ENCODE measurements at places on chromosomes 6 and 20.

GRCh38 chr6:99575544-99576227, 7.2 kb upstream of the CCNC start:
- DNase-seq: no peak

GRCh38 chr6:11586117-11586516, 48.6 kb downstream of the TMEM170B start:
- no peak for DNase-seq

DNA sequence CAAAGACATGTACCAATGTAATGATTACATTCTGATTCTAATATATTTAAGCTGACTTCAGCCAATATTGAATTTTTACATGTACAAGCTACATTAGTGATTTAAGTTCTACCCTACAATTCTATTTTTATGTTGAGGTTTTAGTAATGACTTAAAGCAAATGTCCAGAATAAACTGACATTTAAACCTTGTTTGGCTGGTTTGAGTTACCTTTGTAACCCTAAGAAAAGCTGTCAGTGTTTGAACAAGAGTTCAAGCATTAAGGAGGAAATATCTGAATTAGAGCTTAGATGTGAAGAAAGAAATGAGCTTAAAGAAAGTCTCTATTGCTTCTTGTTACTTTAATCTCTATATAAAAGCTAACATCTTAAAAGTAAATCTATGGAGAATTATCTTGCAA, 710.6 kb upstream of the EPHA7 start:
- DNase-seq: no peak

DNA sequence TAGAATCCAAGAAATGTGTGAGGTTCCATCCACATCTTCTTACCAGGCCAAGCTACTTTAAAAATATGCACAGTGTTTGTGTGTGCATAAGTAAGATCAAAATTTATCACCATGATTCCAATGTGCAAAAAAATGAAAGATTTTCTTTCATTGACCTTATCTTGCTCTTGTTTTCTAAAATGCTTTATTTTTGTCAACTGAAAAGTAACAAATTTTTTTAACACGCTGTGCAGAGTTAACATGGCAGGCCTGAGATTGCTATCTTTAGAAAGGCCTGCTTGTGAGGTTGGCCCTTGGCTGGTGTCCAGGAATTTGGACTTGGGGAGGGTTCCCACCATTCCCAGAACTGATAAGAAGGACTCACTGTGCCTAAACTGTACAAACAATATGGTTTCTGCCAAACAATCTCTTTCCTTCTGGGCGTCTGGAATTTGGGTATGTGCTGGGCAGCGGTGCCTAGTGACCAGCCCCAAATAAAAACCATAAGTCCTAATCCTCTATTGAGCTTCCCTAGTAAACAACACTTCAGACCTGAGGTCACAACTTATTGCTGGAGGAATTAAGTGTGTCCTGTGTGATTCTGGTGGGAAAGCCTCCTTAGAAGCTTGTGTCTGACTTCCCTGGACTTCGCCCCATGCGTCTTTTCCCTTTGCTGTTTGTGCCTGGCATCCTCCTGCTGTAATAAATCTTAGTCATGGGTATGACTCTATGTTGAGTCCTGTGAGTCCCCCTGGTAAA, 19.8 kb upstream of the MYLIP start:
- DNase-seq: peak; percentile 25

DNA sequence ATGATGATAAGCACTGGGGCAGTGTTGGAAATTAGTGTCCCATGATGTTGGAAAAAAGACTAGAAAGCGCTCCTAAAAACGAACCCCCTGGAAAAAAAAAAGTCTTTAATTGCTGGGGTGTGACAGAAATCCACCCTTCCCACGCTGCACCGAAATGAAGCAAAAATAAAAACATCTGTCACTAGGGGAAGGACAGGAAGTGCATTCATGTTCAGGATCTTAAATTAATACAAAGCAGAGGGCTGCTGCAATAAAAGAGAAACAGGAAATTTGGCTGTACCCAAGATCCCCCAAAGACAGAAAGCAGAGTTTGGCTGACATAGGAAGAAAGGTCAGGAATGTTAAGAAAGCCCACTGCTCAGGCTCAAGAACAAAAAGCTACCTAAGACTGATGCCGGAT, 333.9 kb downstream of the TBC1D32 start:
- DNase-seq: no peak

DNA sequence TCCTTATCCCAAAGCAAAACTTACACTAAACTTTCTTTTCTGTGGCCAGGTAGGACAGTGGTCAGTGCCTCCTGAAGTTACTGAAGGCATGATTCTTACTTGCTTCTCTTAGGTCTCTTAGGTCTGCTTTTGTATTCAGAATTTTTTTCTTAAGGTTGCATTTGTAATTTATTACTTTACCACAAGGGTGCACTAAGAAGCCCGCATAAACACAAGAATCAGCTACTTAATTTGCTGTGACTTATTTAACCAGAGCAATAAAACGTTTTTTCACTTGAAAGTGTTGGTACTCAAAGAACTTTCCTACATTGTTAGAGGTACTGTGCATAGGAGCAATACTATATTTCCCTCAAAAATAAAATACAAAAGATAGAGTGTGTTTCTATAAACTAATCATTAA, 75.4 kb upstream of the LAMA2 start:
- no peak for DNase-seq

DNA sequence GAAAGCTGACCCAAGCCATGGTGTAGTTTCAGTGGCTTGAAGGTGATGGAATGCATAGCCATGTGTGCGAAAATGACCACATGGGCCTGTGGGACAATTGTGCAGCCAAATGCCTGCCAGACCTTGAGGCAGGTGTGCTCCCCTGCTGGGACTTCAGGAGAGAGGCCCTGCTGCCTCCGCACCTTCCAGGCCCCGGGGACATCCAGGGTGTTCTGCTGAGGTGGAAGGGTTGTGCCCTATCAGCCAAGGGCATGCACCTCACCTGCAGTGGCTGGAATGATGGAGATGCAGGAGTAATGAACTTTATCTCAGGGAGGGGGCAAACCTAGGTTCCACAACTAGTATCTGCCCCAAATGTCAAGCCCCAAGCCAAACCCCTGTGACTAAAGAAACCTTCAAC, 44.0 kb downstream of the PRND start:
- DNase-seq: no peak

- DNase-seq: no peak
Measured at GRCh38 chr20:13898012-13898612, 92.3 kb downstream of the SEL1L2 start.

GRCh38 chr6:30727920-30728553, 7.9 kb downstream of the TUBB start:
- no peak for DNase-seq

- DNase-seq: no peak
Measured at GRCh38 chr20:25453035-25453810, 45.8 kb downstream of the GINS1 start.

GRCh38 chr6:89963391-89963790, 69.1 kb downstream of the GJA10 start:
- no peak for DNase-seq

DNA sequence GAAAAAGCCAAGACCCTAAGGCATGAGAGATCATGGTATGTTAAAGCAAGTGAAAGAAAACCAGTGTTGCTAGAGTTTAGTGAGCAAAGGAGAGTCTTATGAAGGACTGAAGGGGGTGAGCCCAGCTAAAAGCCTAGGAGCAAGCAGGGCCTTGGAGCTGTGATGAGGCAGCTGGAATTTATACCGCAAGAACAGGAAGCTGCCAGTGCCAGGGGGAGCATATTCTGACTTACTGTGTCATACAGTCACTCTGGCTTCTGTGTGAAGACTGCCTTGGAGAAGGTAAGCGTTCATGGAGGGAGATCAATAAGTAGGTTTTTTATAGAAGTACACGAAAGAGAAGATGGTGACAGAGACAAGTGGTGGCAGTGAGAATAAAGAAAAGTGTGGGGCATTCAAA, 308.9 kb upstream of the THEMIS start:
- DNase-seq: no peak

GRCh38 chr6:143457563-143458359, 7.2 kb downstream of the PEX3 start:
- DNase-seq: no peak

- DNase-seq: no peak
Measured at GRCh38 chr20:14518648-14519047, 181.2 kb upstream of the FLRT3 start.

DNA sequence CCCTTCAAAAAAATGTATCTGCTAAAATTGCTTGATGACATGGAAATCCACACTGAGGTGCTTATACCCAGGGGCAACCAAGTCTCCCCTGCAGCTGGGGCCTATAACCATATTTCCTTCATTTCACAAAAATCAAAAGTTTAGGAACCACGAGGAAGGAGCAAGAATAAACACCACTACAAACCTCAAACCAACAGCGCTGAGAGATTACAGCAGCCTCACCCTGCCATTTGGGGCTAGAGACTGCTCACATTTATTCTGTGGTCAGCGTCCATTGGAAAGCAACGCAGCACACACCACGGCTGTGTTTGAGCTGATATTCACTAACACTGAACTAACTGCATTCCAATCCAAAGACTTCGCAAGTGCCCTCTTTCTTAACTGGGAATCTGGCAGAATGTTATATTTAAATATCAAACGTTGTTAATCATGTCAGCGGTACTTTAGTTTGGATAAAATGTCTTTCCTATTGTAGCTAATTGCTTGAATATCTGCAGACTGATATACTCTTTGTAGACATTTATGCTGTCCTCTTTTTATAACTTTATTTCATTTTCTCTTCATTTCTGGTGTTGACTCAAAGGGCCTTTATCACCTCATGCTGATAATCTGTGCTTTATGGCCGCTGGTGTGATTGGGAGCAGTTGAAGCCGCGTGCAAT, 94.6 kb downstream of the FOXA2 start:
- DNase-seq: no peak

GRCh38 chr20:60249436-60249835, 291.2 kb downstream of the CDH26 start:
- DNase-seq: no peak

DNA sequence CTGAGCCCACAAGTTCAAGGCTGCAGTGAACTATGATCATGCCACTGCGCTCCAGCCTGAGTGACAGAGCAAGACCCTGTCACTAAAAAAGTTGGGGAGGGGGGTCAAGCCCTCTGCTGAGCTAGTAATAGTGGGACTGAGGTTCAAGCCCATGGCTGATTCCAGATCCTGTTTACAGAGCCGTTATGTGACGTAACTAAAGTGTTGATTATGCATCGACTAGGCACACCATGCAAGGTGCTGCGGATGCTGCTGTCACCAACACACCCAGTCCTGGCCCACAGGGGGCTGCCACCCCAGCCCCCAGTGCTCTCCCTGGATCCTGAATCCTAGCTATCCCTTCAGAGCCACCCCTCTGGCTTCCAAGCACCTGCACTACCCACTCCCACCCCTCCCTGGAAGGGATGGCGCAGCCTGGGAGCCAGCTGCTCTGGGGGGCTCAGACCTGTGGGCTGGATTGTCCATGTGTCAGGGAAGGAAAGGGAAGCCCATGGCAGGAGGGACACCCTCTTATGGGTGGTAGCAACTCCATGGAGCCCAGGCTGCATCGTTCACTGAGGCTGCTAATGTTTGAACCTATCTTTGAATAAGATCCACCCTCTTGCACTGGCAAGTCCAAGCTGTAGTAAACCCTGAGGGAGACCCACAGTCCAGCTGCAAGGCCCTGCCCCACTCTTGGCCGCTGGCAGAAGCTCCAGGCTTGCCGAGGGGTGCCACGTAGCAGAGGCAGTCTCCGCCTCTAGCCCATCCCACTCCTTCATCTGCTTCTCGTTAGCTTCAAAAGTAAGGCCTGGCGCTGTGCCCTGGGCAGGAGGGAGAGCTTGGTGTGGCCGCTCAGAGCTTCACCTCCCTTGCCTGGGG, 95.0 kb downstream of the SNX5 start:
- DNase-seq: peak; percentile 59

DNA sequence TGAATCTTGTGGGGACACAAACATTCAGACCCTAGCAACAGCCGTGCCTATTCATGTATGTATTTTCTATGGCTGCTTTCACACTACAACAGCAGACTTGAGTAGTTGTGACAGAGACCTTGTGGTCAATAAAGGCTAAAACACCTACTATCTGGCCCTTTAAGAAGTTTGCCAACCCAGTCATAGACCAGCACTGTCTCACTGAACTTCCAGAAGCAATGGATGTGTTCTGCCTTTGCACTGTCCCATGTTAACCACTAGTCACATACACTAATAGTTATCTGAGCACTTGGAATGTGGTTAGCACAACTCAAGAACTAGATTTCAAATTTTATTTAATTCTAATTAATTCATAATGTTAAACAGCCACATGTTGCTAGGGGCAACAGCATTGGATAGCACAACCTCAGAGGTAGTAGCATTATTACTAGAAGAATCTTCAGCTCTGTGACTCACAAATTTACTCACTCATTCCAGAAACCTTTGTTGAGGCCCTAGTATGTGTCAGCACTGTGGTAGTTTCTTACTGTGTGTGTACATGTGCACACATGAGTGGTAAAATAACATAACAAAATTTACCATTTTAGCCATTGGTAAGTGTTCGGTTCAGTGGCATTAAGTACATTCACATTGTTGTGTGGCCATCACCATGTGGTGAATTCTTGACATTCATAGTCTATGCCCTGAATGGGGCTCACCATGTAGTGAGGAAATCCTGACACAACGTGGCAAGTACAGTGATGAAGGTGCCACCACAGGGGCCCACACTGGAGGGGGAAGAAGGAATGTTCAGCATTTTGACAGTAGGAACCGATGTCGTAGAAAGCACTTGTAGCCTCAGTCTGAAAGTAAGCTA, 107.3 kb downstream of the CEP57L1 start:
- no peak for DNase-seq

- no peak for DNase-seq
Measured at GRCh38 chr20:52941808-52942207, 30.4 kb upstream of the TSHZ2 start.

- DNase-seq: no peak
Measured at GRCh38 chr20:49045440-49046086, 549 bp upstream of the CSE1L start.

DNA sequence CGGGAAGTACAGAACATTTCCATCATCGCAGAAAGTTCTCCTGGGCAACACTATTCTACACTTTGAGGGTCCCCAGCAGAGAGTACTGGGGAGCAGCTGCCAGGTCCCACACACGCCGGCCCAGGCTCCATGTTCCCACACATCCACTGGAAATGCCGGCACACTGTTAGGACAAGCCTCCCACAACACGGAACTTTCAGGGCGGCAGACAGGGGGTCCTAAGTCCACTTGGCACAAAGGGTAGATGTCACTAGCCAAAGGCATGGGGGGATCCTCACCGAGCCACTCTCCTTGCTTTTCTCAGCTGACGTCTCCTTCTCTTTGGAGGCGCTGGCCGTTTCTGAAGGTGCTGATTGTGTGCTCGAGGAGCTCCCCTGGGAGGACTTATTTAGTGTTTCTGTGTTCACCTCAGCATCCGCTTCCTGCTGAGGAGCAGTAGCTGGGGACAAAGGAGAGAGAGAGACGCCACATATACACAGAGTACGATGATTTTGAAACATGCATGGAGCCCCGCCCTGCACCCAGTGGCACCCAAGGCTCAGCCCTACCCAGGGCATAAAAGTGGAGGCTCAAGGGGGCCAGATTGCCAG, 135.4 kb downstream of the ZMYND8 start:
- DNase-seq: no peak

- no peak for DNase-seq
Measured at GRCh38 chr6:155483858-155484257, 28.2 kb upstream of the NOX3 start.
